ENCODE measurements at places on chromosomes 7 and 10.

DNA sequence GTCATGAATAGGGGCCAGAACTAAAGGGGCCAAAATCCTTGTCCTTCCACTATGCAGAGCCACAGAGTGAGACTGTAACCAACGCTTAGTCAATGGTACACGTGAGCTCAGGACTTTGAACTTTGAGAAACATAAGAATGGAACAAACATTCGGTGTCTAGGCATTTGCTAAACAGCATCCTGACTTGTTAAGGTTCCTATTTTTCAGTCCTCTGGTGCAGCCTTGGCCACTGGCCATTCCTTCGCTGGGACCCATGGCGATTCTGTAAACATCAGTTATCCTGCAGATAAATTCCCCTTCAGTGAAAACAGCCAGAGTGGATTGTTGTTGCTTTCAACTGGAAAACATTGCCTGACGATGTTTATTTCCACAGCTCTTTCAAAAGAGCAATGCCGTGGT lies 266.8 kb downstream of the SORCS1 start:
- DNase-seq, result no peak

- DNase-seq, result peak; percentile 25
Observed at GRCh38 chr10:125060826-125061556, 99.4 kb downstream of the CTBP2 start.

DNA sequence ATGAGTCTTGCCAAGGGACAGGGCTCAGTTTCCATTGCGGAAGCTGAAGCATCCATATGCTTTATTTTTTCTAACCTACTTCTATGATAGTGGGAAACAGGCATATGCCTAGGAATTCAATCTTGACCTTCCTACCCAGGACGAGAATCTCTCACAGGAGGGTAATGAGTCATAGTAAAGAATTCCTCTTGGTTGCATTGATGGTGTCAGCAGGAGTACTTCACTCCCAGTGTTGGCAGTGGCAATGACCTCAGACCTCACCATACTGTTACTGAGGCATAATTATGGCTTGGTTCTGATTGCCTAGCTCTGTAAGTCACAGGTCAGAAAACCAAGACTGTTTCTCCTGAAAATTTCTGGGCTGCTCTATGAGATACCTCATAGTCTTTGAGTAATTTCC lies 552.9 kb downstream of the ARL4A start:
- DNase-seq, result no peak

GRCh38 chr10:24759672-24760071 lies 36.0 kb upstream of the ARHGAP21 start:
- no peak for DNase-seq

GRCh38 chr7:24980534-24981170 lies 674 bp upstream of the OSBPL3 start:
- DNase-seq, result peak; percentile 41

DNA sequence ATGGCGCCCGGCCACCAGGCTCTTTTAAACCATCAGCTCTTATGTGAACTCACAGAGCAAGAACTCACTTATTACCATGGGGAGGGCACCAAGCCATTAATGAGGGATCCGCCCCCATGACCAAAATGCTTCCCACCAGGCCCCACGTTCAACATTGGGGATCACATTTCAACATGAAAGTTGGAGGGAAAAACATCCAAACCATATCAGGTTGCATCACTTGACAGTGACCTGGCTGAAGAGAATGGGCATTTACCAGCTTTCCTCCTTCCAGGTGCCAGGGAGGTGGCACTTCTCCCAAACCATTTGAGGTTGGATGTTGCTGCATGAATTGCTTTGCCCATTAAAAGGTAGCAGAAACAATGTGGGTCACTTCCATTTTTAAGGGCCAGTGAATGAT lies 115.6 kb upstream of the TNS3 start:
- no peak for DNase-seq

GRCh38 chr7:101602484-101603241 lies 26.4 kb downstream of the MYL10 start:
- peak; percentile 66 for DNase-seq

All from activated CD4-positive, alpha-beta T cell treated with anti-CD3 and anti-CD28 coated beads, Interleukin-2, Interleukin-4, amounts not matched to agents 100 ng/mL and 50 ng/mL, durations not matched to agents 16 hours and 8 hours (primary cell).